ENCODE measurements at places on chromosomes 2 and 18.

- DNase-seq: no peak
Observed at GRCh38 chr2:202660796-202661195, 26.0 kb downstream of the FAM117B start.

GRCh38 chr2:178072383-178073301 lies at the start of gene PDE11A:
TSS of gene PDE11A (minus strand) at chr2:178072777. CDS start at chr2:178072437, 340 bp downstream.
- no peak for DNase-seq

GRCh38 chr2:23668756-23669304 lies 258.1 kb downstream of the ATAD2B start:
- DNase-seq: no peak

DNA sequence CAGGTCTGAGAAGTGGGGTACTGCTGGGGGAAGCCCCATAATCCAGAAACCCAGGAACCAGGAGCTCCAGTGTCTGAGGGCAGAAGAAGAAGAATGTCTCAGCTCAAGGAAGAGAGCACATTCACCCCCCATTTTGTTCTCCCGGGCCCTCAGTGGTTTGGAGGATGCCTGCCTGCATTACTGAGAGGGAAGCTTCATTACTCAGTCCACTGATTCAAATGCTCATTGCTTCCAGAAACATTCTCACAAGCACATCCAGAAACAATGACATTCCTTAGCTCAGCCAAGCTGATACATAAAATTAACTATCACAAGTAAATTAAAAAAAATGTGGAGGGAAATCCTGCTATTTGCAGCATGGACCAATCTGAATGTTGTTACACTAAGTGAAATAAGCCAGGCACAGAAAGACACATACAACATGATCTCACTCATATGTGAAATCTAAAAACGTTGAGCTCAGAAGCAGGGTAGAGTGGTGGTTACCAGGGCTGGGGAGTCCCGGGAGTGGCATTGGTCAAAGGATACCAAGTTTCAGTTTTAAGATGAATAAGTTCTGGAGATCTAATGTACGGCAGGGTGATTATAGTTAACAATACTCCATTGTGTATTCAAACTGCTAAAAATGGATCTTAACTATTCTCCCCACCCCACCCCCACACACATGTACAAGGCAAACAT lies 459.3 kb downstream of the GALR1 start:
- no peak for DNase-seq

GRCh38 chr2:67290451-67291290 lies 106.5 kb upstream of the ETAA1 start:
- DNase-seq: no peak

GRCh38 chr18:64137914-64138313 lies 11.0 kb downstream of the LINC00305 start:
- no peak for DNase-seq

DNA sequence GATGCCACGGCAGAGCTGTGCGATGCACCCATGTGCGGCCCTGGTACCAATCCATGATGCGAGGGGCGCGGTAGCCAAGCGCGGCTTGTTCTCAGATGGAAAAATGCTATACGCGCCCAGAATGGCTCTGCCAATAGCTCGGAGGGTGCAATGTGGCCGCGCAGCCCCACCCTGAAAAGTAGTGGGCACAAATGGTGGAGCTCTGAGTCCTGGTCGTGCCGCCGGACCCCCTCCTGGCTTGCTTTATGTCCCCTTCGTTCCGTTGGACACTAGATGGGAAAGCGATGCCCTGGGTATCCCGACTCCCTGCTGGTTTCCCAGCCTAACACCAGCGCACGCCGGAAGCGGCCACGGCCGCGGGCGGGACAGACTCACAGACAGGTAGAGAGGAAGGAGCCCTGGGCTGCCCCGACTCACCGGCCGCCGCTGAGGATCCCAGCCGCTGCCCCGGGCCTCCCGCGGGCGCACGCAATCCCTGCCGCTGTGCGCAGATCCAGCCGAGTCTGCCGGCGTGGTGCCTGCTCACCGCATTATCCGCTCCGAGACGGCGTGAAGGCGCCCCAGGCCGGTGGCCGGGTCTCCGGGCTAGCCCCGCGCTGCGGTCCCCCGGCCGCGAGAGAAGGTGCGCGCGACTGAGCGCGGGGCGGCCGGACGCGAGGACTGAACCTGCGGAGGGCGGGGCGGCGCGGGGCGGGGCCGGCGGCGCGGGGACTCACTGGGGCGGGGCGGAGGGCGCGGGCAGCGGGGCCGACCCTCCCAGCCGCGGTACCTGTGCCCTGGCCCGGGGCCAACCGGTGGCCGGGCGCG lies at the start of gene CDC42EP3:
Gene CDC42EP3, minus strand, starts transcription at position 634 of the 807 bp plus-strand sequence. CDS start 25,055 bp downstream, outside the sequence.
- DNase-seq: no peak

DNA sequence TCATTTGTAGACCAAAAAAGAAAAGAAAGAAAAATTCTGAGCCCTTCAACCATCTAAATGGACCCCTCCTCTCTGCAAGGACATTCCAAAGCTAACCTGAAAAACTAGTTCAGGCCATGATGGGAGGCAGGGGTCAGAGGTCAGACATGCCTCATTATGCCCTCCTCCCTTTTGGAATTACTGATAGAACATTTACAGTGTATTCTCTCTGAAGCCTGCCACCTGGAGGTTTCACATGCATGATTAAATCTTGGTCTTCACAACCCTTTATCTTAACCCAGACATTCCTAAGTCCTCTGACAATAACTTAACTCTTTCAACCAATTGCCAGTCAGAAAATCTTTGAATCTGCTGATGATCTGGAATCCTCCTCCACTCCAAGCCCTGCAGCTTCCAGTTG lies 86.0 kb downstream of the SPP2 start:
- DNase-seq: no peak

Data from stimulated activated CD4-positive, alpha-beta T cell treated with anti-CD3 and anti-CD28 coated beads, Interleukin-1b, Interleukin-23, amount 100 ng/mL, for 1 hour (primary cell).